ENCODE measurements at places on chromosomes 4 and X.
A peak's percentile ranks its signal among the peaks of the same experiment; 100 is the strongest.

- DNase-seq = no peak
Measured at GRCh38 chr4:153788413-153789276, at the start of gene SFRP2. Gene SFRP2, minus strand, starts transcription at chr4:153789083. Its CDS starts 248 bp downstream, at chr4:153788835.

GRCh38 chr4:110275871-110276270 is 77.5 kb upstream of the ELOVL6 start:
- DNase-seq = no peak

DNA sequence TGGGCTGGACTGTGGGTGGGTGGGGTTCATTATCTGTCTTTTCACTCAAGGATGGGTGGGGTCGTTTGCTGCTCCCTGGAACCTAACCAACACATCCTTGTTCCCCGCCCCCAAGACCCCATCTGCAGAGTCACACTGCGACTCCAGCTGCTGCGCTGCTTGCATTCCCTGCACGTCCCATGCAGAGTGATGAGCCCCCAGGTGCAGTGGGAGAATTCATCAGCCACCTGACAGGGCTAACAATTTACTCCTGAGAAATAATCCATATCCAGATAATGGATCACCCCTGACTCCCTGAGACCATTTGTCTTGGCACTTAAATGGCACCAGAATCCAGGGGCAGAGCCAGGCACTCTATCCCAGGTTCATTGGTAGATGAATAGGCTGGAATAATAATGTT is 12.4 kb upstream of the ARHGAP36 start:
- DNase-seq = no peak

GRCh38 chrX:135974279-135974856 is 580 bp upstream of the MMGT1 start:
- DNase-seq = peak; percentile 80

GRCh38 chr4:80069837-80070731 is 2.9 kb downstream of the ANTXR2 start:
- DNase-seq = no peak

DNA sequence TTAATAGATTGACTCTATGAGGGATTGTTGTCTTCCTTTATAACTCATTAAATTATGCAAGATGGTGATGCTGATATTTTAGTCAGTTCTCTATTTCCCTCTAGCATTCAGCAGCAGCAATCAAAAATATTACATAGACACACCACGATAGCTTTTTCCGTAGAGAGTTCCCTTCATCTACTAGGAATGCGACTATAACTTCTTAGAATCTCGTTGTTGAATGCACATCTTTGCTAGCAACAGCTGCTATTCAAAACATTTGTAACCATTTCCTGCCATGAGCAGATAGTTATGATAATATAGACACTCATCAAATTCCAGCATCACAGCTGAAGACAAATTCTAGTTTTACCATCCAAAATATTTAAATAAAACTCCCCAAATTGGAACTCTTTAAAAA is 147.4 kb upstream of the FGF13 start:
- no peak for DNase-seq

GRCh38 chrX:123581586-123581985 is 151.3 kb downstream of the THOC2 start:
- no peak for DNase-seq

GRCh38 chr4:76997077-76997476 is 47.5 kb downstream of the SEPTIN11 start:
- DNase-seq = no peak

- DNase-seq = no peak
Measured at GRCh38 chr4:113556382-113557134, 205.0 kb downstream of the CAMK2D start.

- DNase-seq = no peak
Measured at GRCh38 chr4:24668956-24669355, 84.6 kb upstream of the DHX15 start.

DNA sequence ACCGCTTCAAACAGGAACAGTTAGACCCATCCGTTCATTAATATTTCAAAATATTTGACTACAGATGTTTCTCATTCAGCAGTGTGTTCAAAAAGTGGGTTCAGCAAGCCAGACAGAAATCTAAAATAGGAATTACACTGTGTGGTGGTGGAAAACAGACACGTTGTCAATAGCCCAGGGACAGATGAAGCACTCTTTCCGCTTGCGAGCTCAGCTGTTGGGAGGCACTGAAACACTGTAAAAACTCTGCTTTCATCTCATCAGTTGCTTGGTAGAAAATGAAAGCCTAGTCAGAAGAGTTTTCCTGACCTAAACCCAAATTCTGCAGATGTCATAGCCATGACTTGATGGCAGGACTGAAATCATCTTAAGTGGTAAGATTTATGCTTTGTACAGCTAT is 38.5 kb downstream of the LRP2BP start:
- DNase-seq = no peak

DNA sequence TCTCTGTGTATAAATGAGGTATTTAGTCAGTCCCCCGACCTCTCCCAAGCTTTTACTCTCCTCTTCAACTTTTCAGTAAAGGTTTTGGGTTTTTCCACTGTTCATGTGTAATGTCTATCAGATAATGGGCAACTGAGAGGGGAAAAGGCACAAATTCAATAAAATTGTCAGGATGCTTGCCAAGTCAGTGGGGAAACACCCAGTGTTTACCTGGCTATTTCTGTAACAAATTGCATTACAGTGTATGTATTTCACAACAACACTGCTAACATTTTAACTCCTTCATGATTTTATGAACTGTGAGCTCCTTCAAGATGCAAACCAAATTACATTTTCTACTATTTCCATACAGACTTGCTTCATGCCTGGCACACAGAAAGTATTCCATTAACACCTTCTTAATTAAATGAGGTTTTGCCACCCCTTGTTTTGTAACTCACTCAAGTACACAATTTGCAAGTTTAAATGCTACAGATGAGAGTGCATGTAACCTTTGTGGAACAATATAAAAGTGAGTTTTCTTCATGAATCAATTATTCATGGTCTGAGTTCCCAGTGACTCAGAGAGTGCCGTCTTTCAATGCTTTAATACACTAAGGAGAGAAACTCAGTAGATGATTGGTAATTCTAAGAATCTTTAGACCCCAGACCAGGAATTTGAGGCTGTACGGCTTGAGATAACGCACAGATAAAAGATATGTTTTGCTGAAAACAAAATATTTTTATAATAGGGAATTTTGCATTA is 149.8 kb upstream of the TLL1 start:
- no peak for DNase-seq

DNA sequence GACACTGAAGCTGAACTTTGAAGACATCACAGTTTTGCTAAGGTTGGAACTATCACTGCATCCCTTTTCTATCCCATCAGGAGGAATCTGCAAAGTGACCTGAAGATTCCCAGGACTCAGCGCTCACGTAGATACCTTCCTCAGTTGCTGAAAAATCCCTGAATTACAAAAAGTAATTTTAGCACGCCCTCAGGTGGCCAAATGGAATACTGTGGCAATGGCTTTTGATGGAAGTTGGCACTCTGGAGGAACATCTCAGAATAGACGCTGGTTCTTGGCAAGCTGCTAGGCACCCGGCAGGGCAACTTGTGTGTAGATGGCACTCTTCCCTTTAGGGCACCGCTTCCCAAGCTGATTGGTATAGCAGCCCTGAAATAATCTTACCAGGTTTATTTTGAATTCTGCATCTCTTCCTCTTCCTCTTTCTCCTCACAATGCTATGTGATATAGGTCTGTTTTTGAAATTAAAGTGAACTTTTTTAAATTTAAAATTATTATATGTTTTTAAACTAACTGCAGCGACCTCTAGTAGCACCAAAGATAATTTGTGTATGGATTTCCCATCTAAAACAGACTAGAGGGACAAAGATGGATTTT is 16.3 kb upstream of the ESX1 start:
- peak; percentile 1 for DNase-seq

DNA sequence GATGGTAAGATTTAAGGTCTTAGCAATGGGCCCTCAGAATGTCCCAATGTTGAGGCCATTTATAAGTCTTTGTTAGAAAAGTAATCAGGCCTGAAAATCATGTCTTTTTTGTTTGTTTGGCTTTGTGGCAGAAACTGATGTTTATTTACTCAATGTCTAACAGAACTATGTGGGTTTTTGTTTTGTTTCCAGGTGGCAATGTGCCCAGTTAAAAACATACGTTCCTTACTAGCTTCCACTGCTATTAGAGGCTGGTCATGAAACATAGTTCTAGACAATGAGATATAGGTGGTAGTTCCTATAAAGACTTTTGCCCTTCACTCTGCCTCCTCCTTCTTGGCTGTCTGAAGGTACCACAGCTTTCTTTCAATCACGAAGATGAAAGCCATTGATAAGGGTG is 108.8 kb downstream of the C4orf51 start:
- DNase-seq = no peak

- no peak for DNase-seq
Measured at GRCh38 chr4:148539387-148539786, 97.2 kb upstream of the NR3C2 start.

GRCh38 chr4:48334900-48335384 is 6.4 kb upstream of the SLAIN2 start:
- no peak for DNase-seq

- DNase-seq = no peak
Measured at GRCh38 chrX:41407816-41408215, 39.3 kb upstream of the NYX start.

- DNase-seq = no peak
Measured at GRCh38 chr4:122845760-122846159, 19.1 kb downstream of the FGF2 start.

DNA sequence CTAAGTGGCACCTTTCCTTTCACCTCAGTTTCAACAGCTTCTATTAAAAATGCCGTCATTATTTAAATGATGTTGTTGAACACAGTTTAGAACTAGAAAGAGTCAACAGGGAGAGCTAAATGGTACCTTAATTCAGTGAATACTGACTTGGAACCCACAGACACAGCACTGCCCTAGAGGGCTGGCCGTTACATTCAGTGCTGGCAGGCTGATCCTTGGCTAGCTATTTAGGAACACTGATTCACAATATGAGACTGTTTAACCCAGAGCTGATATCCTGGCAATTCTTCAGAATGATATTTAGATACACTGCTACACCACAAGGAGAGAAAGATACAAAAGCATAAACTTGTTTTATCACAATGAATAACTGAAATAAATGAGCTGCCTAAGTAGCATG is 12.7 kb upstream of the NAAA start:
- DNase-seq = no peak

DNA sequence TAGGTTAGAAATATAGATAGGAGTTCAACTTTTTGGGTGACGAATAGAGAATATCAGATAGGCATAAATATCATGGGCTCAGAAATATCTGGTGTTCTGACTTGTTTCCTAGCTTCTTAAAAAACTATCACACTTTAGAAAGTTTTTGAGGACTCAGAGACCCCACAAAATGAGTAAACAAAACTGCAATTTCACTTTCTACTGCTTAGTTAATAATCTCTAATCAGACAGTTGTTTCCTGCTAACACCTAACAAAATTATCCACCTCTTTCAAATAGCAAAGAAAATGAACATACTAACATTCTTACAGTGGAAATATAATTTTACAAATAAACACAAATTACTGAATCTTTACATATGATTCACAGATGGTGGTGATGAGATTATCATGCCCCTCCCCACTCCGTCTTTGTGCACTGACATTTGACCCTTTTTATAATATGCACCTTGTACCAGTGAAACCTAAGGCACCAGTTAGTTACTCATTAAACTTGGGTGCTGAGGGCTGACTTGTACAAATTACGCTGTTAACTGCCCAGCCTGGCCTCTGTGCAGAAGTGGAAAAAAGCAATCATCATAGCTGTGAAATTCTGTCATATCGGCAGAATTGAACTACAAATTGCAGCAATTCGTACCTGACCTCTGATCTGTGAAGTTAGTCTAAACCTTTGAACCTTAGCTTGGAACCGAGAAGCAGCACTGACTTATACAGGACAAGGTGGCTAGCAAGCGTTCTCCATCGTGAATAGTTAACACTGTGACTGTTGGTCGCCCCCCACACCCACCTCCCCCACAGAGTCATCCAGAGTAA is 138.7 kb downstream of the CHRNA9 start:
- DNase-seq = no peak

GRCh38 chrX:152822383-152823086 is 8.0 kb downstream of the CETN2 start:
- DNase-seq = no peak

DNA sequence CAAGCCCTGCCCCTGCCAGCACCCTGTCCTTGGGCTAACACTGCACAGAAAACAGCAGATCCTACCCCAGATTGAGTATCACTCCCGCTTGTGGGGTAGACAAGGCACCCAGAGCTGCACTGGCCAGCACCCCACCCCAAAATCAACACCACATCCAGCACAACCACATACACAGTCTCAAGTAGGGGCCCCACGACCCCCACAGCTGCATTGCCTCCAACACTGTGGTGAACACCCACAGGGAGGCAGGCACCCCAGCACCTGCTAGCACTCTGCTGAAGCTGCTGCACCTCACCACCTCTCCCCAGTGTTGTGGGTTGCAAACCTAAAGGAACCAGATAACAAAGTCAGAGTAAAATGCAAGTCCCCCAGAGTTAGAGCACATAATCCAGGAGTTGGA is 589.9 kb downstream of the PCDH19 start:
- no peak for DNase-seq

- DNase-seq = no peak
Measured at GRCh38 chr4:98006060-98006459, 137.2 kb downstream of the STPG2 start.

DNA sequence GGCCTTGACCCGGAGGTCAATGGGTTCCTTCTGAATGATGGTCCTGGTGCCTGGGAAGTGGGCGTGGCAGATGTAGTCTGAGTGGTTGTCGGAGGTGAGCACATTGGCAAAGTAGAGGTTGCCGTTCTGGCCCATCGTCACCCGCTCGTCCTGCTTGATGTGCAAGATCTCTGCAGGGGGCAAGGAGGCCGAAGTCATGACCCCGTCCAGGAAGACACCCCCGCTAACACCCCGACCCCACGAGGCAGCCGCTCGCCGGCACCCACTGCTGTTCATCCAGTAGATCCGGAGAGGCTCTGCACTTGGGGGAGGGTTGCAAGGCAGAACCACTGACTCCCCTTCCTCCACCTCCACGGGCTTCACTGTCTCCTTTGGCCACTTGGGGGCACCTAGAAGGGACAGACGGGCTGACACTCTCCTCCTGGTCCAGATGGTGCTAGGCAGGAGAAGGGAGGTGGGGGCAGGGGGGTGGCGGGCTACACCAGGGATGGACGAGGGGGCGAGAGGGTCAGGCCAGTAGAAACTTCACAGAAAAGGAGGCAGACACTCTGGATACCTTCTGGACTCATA is 15.1 kb downstream of the L1CAM start:
- DNase-seq = no peak

DNA sequence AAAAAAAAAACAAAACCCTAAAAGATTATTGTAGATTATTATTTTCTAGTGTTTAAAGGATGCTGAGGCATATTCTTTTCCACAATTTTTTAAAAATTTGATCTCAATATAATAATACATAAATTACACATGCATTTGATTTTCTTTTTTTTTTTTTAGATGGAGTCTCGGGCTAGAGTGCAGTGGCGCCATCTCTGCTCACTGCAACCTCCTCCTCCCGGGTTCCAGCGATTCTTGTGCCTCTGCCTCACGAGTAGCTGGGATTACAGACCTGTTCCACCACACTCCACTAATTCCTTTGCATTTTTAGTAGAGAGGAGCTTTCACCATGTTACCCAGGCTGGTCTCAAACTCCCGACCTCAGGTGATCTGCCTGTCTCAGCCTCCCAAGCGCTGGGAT is 83.5 kb upstream of the TSPAN5 start:
- no peak for DNase-seq

GRCh38 chr4:152229782-152230289 is 306.1 kb downstream of the FBXW7 start:
- no peak for DNase-seq

Data from substantia nigra (tissue), 51 donors.